ENCODE measurements at places on chromosomes 6 and 20.
A peak's percentile ranks its signal among the peaks of the same experiment; 100 is the strongest.

GRCh38 chr6:39794231-39794630 lies 2.1 kb downstream of the DAAM2 start:
- DNase-seq, result no peak

DNA sequence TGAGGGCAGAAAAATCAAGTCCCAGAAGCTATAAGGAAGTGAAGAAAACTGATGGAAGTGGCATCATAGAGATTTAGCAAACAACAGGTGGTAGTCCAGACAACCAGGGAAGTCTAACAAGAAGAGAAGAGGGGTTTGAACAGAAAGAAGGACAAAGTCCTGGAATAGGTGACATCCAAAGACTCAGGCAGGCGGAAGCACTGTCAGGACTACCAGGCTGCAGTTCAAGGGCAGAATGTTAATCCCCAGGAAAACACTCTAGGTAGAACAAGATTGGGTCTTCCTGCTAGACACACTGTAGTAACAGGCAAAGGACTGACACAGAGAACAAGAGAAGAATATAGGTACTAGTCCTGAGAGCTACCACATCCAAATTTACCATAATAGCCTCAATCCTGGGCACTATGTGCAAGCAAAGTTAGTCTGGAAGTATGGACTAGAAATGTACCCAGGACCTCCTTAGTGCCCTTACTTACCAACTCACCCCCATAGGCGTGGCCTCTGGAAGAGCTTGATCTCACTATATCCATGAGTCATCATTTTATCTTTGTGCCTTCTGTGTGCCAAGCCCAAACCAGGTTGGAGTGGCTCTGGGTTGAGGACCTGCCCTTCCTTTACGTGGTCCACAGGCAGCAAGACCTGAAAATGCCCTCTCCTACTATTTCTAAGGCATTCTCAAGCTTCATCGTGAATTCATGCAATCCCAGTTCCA lies 2.2 kb upstream of the EPB41L2 start:
- no peak for DNase-seq

DNA sequence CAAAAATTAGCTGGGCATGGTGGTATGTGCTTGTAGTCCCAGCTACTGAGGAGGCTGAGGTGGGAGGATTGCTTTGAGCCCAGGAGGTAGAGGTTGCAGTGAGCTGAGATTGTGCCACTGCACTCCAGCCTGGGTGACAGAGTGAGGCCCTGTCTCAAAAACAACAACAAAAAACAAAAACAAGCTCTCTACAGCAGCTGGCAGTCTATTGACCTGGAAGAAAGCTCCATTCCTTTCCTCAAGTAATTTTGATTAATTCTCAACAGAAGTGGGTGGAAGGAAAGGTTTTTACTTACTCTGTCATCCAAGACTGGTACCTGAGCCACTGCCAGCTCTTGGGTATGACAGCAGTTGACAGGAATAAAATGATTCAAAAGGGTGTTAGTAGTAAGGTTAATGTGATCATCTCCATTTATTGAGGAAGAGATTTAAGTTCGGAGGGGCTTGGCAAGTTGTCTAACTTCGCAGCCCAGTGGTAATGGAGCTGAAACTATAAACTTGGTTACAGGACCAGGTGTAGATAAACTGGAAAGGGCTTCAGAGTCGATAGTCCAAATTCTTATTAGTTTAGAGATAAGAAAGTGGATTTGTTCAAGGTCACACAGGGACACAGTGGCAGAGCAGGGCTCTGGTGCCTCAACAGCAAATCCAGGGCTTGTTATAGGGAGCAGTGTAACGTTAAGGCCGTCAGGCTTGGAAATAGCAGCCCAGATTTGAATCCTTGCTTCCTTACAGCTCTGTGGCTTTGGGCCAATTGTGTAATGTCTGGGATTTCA lies 14.8 kb downstream of the SRSF3 start:
- no peak for DNase-seq

- DNase-seq, result no peak
Measured at GRCh38 chr6:62819640-62820039, 391.6 kb upstream of the FKBP1C start.

DNA sequence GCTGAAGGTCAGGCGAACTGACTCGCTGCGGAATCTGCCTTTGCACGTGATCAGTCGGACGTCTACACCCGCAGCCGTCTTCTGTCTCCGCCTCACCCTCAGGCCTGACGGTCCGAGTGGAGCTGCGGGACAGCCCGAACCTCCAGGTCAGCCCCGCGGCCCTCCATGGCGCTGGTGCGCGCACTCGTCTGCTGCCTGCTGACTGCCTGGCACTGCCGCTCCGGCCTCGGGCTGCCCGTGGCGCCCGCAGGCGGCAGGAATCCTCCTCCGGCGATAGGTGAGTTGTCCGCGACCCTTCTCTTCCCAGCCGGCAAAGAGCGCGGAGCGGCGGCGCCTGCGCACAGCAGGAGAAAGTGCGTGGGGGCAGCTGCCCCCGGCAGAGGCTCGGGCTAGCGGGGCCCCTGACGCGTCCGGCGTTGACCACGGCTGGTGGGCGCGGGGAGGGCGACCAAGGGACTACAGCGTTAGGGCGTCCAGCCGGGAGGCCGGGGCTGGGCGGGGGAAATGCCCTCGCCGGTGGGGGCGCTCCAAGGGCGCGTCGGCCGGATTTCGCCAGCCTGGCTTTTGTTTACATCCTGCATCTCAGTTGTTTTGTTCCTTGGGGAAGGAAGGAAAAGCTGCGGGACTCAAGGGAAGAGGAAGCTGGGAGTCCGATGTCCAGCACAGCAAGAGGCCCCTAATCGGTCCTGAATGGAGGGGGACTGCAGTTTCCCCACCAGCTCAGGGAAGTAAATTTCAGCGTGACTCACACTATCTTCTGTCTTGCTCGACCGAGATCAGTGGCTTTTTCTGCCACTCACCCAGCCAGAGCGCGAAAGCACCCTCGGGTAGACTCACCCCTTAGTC lies at the start of gene SMPDL3A:
Gene SMPDL3A (plus strand): TSS at position 77 of the 846 bp plus-strand sequence. CDS start 89 bp downstream, at position 166.
- DNase-seq, result peak; percentile 41

DNA sequence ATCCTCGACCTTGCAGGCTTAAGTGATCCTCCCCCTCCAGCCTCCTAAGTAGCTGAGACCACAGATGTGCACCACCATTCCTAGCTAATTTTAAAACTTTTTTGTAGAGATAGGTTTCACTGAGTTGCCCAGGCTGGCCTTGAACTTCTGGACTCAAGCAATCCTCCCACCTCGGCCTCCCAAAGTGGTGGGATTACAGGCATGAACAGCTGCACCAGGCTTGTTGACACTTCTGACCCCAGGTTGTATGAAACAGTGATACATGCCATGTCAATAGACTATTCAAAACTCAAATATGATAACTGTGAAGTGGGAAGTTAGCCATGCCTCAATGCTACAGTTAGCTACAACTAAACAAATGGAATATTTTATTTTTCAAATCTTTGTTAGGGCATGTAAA lies 20.1 kb upstream of the SHLD1 start:
- DNase-seq, result no peak

DNA sequence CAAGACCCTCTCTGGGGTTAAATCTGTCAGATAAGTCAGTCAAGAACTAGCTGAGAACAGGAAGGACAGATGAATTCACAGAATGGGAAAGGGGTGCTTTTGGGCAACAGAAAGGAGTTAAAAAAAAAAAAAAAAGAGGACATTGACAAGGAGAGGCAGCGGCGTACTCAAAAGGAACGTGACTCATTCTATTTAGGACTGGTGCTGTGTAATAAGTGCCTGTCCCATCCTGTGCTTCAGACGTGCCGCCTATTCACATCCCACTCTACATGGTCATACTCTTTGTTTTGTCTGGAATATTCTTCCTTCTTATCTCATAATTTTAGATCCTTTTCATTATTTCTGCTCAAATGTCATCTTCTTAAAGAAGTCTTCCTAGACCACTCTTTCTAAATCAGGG lies 101.1 kb upstream of the EMILIN3 start:
- no peak for DNase-seq

DNA sequence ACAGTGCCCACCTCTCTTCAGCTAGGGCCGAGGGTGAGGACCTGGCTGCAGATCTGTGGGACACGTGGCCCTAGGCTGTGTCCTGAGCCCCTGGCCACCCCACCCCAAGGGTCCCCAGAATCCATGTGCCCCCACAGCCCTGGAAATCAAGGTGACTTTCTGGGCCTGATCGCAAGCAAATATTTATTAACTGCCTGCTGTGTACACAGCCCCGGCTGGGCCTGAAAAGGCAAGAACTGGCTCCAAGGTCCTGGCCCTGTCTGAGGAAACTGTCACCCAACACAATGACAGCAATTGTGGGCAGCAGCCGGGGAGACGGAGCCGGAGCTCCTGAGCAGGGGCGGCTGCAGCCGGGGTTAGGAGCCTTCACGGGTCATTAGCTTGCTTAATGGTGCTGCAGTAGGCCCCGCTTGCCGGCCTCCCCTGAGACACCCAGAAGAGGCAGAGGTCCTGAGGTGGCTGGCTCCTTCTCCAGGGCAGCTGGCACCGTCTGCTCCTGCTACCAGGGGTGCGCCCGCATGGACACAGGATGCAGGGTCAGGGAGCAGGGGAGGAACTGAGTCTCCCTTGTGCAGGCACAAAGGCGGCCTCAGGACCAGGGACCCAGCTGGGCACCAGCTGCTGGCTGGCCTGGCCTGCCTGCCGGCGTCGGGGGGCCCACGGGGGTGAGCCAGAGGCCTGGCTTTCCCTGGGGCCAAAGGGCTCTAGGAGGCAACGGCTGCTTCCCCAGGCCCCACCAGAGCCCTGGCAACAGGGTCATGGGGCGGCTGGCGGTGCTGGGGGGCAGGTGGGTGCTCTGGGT lies 24.1 kb downstream of the NPEPL1 start:
- DNase-seq, result no peak

GRCh38 chr6:89023591-89024441 lies 56.7 kb upstream of the PNRC1 start:
- DNase-seq, result no peak

GRCh38 chr20:34983995-34984735 lies 28.5 kb downstream of the MYH7B start:
- DNase-seq, result no peak

GRCh38 chr6:35727231-35727934 lies 9.4 kb upstream of the ARMC12 start:
- peak; percentile 58 for DNase-seq

- peak; percentile 70 for DNase-seq
Measured at GRCh38 chr6:166957087-166957804, 896 bp upstream of the RNASET2 start.

DNA sequence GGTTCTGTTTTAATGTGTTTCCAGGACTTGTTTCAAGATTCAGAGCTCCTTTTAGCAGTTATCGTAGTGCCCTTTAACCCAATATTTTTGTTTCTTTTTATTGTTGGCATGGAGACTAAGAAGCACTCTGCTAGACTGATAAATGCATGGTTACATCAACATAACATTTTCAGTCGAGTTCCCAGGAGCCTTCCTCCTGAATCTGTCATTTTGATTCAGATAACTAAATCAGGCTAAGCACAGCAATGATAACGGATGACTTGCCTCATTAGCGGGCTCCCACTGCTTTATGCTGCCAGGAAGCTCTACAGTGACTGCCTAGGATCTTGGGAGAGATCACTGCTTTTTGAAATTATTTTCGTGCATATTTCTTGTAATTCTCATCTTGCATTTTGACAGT lies 772.8 kb upstream of the GJE1 start:
- DNase-seq, result no peak

GRCh38 chr20:46060301-46060881 lies 29.4 kb downstream of the NCOA5 start:
- no peak for DNase-seq

- DNase-seq, result no peak
Measured at GRCh38 chr20:15241681-15242080, 904.3 kb upstream of the FLRT3 start.

DNA sequence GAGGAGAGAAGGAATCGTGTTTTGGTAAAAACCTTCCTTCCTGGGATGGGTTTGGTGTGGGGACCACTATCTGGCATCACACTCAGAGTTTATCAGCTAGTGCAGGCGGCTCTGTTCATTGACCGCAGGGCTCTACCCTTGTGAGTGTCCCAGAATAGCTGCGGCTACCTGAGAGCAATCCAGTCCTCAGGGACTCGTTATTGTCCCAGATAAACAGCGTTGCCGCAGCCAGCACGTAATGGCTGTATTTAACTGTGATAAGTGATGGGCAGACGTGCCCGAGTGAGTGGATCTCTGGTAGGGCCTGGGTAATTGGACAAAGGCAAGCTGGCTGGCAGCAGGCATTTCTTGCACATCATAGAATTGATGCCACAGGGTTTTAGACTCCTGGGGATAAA lies 163.3 kb downstream of the SOBP start:
- DNase-seq, result no peak

GRCh38 chr6:52984247-52984646 lies 10.8 kb downstream of the GSTA4 start:
- DNase-seq, result peak; percentile 35

GRCh38 chr6:128531696-128532095 lies 11.3 kb upstream of the PTPRK start:
- no peak for DNase-seq

DNA sequence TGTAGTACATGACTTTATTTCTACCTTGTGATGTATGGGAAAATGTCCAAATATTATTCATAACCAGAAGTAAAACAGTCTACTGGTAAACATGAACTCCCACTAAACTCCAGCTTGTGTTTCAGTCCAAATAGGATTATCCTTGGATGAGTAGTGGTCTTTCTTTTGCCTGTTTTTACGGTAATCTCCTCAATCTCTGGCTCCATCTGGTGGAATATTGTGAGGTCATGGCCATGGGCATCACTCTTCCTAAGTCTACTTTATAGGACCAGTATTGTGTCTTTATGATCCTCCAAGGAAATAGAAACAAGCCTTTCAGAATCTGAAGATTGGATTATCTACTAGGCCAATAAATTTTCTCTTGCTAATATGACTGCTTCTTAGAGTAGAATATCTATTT lies 505.0 kb downstream of the BMP2 start:
- DNase-seq, result no peak

- no peak for DNase-seq
Measured at GRCh38 chr20:62752671-62753501, 43.4 kb upstream of the MRGBP start.

DNA sequence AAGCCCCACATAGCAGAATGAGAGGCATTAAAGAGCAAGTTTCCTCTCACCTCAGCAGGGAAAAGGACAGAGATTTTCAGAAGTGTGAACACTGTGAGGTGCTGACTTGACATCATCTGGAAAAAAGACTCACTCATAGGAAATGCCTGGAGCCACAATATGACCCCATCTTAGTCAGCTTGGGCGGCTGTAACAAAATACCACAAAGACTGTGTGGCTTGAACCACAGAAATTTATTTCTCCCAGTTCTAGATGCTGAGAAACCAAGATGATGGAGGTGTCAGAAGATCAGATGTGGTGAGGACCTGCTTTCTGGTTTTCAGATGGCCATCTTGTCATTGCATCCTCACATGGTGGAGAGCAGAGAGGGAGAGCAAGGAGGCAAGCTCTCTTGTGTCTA lies 253.1 kb downstream of the ADGB start:
- DNase-seq, result peak; percentile 34

DNA sequence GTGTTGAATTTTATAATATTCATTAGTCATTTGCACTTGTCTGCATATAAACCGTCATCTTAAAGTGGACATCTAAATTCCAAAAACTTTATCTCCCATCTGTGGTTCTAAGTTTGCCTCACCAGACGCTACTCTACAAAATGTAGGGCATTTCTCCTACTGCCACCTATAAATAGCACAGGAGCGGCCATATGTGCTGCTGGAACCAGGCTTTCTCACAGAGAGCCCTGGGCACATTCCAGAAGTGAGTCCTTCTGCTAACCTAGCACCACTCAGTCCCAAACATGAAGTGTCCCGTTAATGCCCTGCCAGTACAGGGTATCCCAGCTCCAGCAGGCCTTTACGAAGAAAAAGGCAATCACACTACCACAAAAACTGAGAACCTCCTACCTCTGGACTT lies 153.7 kb downstream of the TMEM242 start:
- no peak for DNase-seq

- DNase-seq, result no peak
Measured at GRCh38 chr20:58024241-58024721, 204.2 kb downstream of the ANKRD60 start.
